ENCODE measurements at places on chromosomes 1 and 21.

DNA sequence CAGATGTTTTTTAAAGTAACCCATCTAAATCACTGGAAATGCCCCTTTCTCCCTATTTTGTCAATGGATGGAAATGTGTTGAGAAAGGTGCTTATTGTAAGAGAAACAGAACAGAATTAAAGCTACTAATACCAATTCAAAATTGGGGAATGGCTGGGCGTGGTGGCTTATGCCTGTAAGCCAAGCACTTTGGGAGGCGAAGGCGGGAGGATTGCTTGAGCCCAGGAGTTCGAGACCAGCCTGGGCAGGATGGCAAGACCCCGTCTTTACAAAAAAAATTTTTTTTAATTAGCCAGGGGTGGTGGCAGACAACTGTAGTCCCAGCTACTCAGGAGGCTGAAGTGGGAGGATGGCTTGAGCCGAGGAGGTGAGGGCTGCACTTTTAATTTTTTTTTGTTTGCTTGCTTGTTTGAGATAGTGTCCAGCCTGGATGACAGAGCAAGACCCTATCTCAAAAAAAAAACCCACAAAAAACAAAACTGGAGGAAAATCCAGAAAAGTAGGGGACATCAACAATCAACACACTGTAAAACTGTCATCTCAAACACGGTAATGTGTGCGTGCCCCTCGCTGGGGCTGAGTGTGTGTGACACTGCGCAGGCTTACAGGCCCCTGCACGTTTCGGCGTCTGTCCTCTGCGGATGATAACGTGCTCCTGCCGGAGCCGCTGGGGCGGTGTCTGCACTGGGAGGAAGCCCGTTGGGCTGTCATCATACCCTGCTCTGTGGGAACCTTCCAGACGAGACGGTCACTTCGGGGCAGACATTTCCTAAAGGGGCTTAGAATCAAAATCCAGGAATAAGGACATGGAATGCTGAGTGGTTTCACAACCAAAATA lies 11.6 kb upstream of the POFUT2 start:
- DNase-seq = no peak

DNA sequence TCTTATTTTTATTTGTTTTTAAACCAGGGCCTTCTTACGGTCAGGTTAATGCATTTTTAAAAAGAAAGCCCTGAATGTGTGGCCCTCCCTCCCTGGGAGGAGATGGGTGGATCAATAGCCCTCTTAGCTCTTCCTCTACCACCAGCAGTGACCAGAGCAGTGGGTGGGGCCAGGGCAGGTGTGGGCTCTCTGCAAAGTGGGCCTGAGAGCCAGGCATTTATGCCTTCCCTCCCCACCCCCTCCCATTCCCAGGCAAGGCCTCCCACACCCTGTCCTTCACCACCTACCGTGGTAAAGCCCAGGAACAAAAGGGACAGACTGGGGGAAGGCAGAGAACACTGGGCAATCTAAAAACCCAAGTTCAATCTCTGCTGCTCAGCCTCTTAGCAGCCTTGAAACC lies 63.9 kb downstream of the SSBP3 start:
- DNase-seq = no peak

GRCh38 chr21:33266789-33267135 lies 595 bp downstream of the IL10RB start:
- no peak for DNase-seq

- DNase-seq = no peak
Observed at GRCh38 chr1:2966449-2967328, 54.6 kb upstream of the ACTRT2 start.
